Activated CD4-positive, alpha-beta T cell treated with anti-CD3 and anti-CD28 coated beads, Interleukin-2, amount 50 U/mL, for 48 hours (primary cell): ENCODE measurements at places on chromosomes 12 and 14.

DNA sequence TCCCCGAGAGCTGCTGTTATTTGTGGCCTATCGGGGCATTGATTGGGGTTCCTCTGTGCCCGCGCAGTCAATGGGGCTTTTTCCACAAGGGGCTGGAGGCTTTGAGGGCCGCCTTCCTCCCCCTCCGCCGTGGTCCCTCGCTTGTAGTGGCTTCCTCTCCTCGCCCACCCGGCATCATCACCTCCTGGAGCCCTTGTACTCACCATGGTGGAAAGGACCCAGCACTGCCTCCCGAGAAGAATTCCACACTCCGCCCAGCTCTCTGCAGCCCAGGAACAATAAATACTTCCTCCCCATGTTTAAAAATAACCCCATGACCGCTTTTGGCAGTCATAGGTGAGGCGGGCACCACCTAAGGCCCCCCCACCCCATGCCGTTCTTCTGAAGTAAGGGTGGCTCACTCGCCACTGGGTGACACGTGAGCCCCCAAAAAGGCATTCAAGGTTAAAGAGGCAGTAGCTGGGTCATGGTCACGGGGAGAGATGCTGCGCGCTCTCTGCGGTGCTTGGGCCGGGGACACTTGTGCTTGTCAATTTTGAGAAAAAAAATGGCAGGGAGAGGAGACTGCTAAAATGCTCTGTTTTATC lies at the start of gene MYL2:
Gene MYL2, minus strand, starts transcription at position 256 of the 587 bp plus-strand sequence. Its CDS starts 50 bp downstream, at position 206.
- DNase-seq, result no peak

DNA sequence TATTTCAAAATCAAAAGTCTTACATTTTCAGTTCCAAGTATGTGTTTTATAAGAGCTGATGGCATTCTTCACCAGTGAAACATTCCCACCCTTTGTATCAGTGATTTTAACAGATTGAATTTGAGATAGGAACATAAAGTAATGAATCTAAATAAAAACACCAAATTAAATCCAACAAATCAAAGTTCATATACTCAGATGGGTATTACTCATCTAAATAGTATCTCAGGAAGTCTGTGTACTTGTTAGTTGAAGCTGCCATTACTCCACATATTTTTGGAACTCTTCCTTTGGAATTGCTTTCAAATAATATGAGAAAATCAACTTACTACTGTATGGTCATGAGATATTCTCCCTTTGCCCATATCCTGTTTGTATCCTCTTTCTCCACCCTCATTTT lies 89.1 kb downstream of the MIA2 start:
- no peak for DNase-seq

- no peak for DNase-seq
Observed at GRCh38 chr14:80521456-80521855, 310.2 kb upstream of the DIO2 start.

- DNase-seq, result no peak
Observed at GRCh38 chr12:52037248-52037861, 13.9 kb upstream of the NR4A1 start.

DNA sequence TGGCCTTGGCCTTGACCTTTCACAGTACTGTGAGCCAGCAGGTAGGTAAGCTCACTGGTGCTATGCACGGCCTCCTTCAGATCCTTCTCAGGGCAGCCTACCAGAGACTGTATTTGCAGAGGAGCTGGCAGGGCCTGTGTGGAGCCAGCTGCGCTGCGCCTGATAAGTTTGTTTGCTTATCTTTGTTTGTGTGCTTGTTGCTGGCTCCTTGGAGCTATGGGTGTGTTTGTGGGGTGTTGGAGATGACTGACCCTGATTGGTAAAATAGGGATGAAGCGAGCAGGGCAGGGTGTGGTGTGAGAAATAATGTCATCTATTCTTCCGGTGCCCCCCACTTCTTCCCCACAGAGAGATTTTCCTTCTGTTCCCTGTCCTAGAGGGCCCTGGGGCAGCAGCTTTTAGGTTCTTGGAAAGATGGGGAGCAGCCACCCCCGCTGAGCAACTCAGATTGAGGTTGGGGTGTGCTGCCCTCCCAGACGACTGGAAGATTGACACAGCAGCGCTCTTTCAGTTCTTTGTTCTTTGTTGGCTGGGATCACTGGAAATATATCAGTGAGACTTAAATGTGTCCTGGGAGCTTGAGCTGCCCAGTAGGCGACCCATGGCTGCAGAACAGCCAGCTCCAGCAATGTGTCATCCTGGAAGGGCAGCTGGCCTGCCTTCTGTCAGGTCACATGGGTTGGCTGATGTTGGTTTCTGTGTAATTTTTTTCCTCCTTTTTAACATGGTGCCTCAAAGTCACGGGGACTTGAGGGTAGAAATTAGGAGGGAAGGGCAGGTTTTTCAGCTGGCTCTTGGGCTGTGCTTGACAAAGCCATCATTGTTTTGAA lies 19.6 kb downstream of the MLXIP start:
- DNase-seq, result no peak
